Suprapubic skin (tissue), 4 donors: ENCODE measurements at places on chromosomes 4 and X.

- DNase-seq, result no peak
These were observed 141.2 kb upstream of the SCML1 start for GRCh38 chrX:17596061-17596460.

DNA sequence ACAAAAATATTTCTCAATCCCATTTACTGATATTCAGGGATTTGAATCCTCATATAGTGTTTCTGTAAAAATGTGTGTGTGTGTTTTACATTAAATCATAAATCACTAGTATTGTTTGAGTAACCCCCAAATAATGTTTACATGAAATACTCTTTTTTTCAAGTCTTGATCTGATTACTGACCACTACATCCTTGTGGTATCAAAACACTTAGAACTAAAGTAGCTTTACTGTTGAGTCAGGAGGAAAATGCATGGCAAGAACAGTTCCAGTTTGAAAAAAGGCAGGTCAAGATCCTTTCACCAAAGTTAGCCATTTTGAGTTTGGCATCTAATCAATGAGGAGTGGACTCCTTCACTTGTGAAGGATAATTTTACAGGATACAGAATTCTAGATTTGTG is 3.6 kb upstream of the WDR19 start:
- no peak for DNase-seq

GRCh38 chr4:64857198-64857597 is 447.9 kb upstream of the TECRL start:
- no peak for DNase-seq

DNA sequence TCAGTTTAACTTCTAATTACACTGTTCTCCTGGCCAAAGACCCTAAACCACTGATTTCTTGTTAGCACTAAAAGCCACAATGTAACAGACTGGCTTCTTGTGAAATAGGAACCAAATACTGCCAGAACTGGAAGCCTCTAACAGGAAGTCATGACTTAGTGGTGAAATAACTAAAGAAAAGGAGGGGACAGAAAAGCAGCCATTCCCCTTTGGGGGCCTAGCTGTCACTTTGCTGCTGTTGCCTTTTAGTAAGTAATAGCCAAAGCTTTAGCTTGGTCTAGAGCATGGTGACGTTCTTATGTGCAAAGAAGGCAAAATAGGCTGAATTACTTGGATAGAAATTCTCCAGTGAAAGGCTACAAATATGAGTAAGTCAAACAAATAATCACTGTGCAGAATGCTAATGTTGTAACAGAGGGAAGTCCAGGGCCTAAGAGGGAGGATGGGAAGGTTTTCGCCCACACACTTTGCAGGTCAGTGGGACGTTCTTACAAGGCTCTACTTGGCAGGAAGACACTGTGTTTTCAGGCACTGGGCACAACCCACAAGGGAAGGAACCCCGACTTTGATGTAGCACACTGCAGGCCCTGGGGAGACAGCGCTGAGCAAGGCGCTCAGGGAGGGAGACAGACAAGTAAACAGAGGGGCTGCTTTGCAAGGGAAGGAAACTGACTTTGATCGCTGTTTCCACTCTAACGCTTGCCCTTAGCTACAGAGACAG is 16.7 kb downstream of the GAB3 start:
- no peak for DNase-seq

DNA sequence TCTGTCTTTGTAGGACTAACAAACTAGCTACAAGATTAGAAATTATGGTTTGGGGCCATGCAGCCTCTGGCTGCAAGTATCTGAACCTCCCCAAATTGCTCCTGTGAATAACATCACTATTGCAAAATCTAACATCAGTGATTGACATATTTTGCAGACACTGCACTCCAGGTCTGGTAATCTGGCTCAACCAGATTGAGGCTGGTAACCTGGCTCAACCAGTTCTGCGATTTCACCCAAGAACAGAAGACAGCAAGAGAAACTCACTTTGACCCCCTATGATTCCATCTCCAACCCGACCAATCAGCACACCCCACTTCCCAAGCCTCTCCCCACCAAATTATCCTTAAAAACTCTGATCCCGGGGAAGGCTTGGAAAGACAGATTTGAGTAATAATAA is 20.9 kb downstream of the SPIN3 start:
- DNase-seq, result no peak

DNA sequence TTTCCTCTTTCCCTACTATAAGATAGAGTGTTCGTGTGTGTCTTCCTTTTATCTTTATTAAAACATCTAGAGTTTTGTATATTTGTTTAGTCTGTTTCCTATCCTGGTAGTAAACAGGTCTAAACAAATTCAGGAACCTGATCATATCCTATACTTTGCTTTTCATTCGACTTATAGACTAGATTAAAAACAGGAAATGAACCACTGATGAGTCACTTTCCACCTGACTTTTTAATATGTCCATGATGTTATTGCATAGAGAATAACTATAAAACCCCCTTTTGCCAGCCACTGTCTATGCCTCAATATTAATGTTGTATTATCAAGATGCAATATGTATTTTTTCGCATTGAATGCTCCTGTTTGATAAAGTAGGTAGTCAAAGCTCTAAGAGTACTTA is 1794.0 kb downstream of the STIM2 start:
- DNase-seq, result no peak
